A549 treated with DMSO at 1 μM for 4 hours (cell line): ENCODE measurements at places on chromosomes 6 and 20. TPM values are rescaled to one million over a fixed set of nuclear protein-coding genes. Genes with fewer than 3 reads are reported as not detected.

Gene COL9A1
- not detected in 5 replicates for total RNA-seq

Gene TTLL9
- total RNA-seq = 0.07 to 0.11 TPM (median 0.09 TPM) in 3 of 5 replicates, not detected in the others

Gene LZTS3
- total RNA-seq = 2.3 to 2.7 TPM (median 2.6 TPM) in 5 replicates

Gene TMEM63B
- total RNA-seq = 12.3 to 17.6 TPM (median 16.0 TPM) in 5 replicates

Gene CALHM6
- 0.45 TPM in 1 of 5 replicates, not detected in the others for total RNA-seq

Gene KCNS1
- total RNA-seq = not detected in 5 replicates

Gene LAMA5
- 250 to 425 TPM (median 380 TPM) in 5 replicates for total RNA-seq

Gene IMPG1
- total RNA-seq = not detected in 5 replicates
